ENCODE measurements at places on chromosomes 6 and 20.

DNA sequence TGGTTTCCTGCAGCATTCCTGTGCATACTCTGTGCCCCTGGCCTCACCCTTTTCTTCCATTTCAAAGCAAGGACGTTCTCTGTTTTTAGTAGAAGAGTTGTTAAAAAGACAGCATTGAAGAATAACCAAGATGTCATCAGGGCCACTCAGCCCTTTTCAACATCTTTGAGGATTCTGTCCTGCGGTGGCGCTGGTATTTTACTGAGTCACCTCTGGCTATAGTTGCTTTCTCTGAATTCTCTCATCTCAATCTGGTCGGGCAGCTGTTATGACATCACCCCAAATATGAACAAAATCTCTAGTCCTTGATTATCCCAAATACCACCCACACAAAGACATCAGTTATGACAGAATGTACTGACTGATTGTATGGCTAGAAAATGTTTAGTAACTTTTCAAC lies 204.2 kb downstream of the GRIK2 start:
- no peak overlapping the region for H3K27ac ChIP-seq
- DNase-seq: no peak
- H3K4me3 ChIP-seq: no peak overlapping the region
- peaks cover 4% of the 10 kb centered on the region for H3K4me1 ChIP-seq
- H3K36me3 ChIP-seq: no peaks in the 10 kb centered on the region
- no peaks in the 10 kb centered on the region for H3K27me3 ChIP-seq

GRCh38 chr6:134994431-134994830 lies 44.5 kb upstream of the ALDH8A1 start:
- no peaks in the 10 kb centered on the region for H3K36me3 ChIP-seq
- H3K4me3 ChIP-seq: no peak overlapping the region
- H3K27me3 ChIP-seq: no peaks in the 10 kb centered on the region
- DNase-seq: no peak
- no peaks in the 10 kb centered on the region for H3K4me1 ChIP-seq

DNA sequence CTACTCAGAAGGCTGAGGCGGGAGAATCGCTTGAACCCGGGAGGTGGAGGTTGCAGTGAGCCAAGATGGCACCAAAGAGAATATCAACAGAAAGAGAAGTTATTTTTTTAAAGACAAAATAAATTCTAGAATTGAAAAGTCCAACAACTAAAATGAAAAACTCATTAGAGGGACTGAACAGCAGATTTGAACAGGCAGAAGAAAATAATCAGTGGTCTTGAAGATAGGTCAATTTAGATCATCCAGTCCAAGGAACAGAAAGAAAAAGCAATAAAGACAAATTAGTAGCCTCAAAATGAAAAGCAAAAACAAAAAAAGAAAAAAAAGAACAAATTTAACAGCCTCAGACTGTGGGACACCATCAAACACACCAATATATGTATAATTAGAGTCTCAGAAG lies 6.0 kb downstream of the UQCC1 start:
- DNase-seq: no peak
- H3K4me3 ChIP-seq: no peak overlapping the region
- no peaks in the 10 kb centered on the region for H3K27me3 ChIP-seq
- no peak overlapping the region for H3K27ac ChIP-seq
- no peaks in the 10 kb centered on the region for H3K4me1 ChIP-seq

- no peaks in the 10 kb centered on the region for H3K27me3 ChIP-seq
- H3K27ac ChIP-seq: no peak overlapping the region
- peaks cover 41% of the 10 kb centered on the region for H3K36me3 ChIP-seq
- H3K4me3 ChIP-seq: no peak overlapping the region
Observed at GRCh38 chr6:37473364-37474095, 26.2 kb downstream of the CCDC167 start.

GRCh38 chr6:148351309-148351708 lies 8.7 kb downstream of the SASH1 start:
- no peaks in the 10 kb centered on the region for H3K36me3 ChIP-seq
- no peak overlapping the region for H3K4me3 ChIP-seq
- no peaks in the 10 kb centered on the region for H3K27me3 ChIP-seq
- H3K27ac ChIP-seq: no peak overlapping the region
- no peak for DNase-seq

GRCh38 chr6:141607956-141608355 lies 524.8 kb upstream of the GJE1 start:
- H3K36me3 ChIP-seq: no peaks in the 10 kb centered on the region
- no peak overlapping the region for H3K4me3 ChIP-seq
- H3K27me3 ChIP-seq: no peaks in the 10 kb centered on the region
- no peak for DNase-seq

GRCh38 chr6:125781314-125781868 lies 9.4 kb upstream of the NCOA7 start:
- no peaks in the 10 kb centered on the region for H3K27me3 ChIP-seq
- H3K27ac ChIP-seq: no peak overlapping the region
- no peaks in the 10 kb centered on the region for H3K36me3 ChIP-seq
- peak overlapping the region; percentile 79 for H3K4me3 ChIP-seq
- DNase-seq: no peak
- no peaks in the 10 kb centered on the region for H3K4me1 ChIP-seq

DNA sequence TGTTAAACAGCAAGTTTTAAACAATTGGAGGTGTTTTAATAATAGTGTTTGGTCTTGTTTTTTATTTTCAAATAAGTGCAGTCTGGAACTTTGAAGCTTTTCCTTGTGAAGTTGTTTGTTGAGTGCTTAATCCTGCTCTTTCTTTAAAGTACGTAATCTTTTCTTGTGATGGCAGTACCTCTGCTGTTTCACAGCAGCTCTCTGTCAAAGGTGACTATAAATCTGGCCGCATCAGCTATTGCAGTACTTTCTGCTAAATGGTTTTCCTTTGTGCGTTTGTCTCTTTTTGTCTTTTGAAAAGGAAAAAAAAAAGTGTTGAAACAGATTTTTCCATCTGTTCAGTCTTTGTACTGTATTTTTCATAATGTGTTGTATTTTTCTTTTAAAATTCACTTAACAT lies 12.7 kb downstream of the STXBP5 start:
- H3K36me3 ChIP-seq: no peaks in the 10 kb centered on the region
- H3K27me3 ChIP-seq: no peaks in the 10 kb centered on the region
- no peaks in the 10 kb centered on the region for H3K4me1 ChIP-seq

DNA sequence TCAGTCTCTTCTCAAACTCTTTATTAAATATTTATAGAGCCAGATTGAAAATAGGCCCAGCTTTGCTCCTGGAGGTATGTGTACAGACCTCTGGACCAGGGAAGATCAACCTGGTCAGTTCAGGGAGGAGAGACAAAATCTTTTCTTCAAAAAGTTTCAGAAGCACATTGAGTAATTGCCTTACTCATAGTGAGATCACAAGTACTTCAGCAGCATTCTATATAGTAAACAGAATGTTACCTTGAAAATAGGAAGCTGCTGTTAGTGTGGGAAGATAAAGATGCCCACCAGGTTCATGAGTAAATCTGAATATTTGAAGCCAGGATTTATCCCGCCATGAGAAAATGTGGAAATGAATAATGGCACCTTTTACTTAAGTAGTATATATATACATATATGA lies 665.9 kb upstream of the CITED2 start:
- H3K4me1 ChIP-seq: 0 out of 2 replicates have a peak, but pooled peaks cover 2% of the 10 kb centered on the region
- no peaks in the 10 kb centered on the region for H3K36me3 ChIP-seq
- H3K27me3 ChIP-seq: no peaks in the 10 kb centered on the region
- no peak overlapping the region for H3K4me3 ChIP-seq
- H3K27ac ChIP-seq: no peak overlapping the region

DNA sequence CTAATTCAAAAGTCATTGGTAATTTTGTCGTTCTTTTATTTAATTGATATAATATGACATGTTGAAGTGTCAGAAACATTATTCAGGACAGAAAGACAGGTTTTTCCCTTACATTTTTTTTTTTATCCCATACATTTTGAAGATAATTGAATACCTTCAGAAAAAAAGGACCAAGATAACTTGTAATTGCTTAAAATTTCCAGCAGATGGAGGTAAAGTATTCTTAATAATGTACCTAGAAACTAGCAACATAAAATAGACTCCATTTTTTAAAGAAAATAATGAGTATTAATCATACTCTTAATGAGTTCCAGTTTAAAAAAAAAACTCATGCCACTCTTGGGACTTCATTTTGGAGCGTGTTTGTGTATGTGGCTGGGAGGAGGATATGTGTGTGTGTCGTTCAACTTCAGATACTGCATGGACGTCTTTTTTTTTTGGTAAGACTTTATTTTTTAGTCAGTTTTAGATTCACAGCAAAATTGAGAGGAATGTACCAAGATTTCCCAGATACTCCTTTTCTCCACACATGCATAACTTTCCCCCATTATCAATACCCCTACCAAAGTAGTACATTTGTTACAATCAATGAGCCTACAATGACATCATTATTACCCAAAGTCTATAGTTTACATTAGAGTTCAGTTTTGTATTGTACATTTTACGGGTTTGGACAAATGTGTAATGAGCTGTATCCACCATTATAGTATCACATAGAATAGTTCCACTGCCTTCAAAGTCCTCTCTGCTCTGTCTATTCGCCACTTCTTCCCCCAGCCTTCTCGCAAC lies 79.4 kb downstream of the ROS1 start:
- H3K4me3 ChIP-seq: no peak overlapping the region
- H3K27ac ChIP-seq: no peak overlapping the region
- no peaks in the 10 kb centered on the region for H3K36me3 ChIP-seq
- H3K27me3 ChIP-seq: no peaks in the 10 kb centered on the region
- no peaks in the 10 kb centered on the region for H3K4me1 ChIP-seq

- H3K27me3 ChIP-seq: peaks cover 25% of the 10 kb centered on the region
- H3K4me1 ChIP-seq: peaks cover 16% of the 10 kb centered on the region
- H3K27ac ChIP-seq: no peak overlapping the region
Observed at GRCh38 chr20:38805958-38806854, 709 bp downstream of the PPP1R16B start.

DNA sequence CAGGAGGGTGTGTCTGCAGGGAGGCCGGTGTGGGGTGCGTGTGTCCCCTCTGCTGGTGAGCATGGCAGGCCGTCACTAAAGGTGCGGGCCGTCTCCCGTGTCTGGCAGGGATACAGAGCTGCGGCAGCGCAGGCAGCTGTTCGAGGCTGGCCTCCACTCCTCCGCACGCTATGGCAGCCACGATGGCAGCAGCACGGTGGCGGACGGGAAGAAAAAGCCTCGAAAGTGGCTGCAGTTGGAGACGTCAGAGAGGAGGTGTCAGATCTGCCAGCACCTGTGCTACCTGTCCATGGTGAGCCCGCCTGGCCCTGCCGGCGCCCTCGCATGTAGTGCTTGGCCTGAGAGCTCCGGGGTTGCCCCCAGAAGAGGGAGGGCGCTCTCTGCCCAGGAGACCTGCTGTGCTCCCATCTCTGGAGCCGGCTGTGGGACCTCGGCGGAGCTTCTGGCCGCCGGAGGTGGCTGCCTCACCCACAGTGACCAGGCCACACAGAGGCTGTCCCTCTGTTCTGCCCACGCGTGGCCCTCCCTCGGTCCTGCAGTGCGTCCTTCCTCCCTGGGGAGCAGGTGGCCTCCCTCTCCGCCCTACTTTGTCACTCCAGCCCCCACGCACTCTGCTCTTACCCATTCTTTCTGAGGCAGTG lies 149.6 kb downstream of the DTNBP1 start:
- H3K27ac ChIP-seq: no peak overlapping the region
- DNase-seq: no peak
- H3K4me1 ChIP-seq: no peaks in the 10 kb centered on the region
- H3K36me3 ChIP-seq: peaks cover 40% of the 10 kb centered on the region

DNA sequence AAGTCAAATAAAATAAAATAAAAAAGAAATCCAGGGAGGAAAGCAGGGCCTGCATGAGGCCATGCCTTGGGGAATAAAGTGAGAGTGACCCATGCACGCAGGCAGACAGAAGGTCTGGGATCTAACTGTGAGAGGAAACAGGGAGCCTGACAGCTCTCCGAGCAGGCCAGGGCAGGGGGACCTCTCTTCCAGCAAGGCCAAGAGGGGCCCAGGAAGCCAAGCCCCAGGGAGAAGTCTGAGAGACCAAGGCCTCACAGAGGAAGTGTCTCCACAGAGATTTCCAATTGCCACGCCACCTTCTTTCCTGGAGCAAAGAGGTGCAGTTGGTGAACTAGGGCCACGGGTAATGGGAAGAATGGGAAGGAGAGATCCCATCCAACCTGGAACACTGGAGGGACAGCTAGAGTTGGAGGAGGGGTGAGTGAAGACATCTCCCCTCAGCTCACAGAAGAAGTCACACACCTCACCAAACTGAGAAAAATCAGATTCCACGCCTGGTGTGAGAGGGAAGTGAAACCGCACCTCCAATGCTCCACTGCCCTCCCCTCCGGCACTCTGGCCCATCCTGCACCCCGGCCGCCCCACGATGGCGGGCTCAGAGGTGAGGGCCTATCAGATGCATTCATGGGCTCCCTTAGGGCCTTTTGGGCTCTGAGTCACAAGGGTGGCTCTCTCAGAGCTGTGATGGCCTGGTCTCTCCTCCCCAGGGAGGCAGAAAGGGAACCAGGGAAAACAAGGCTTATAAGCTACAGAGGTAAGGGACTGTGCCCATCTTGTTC lies 25.1 kb upstream of the TAF8 start:
- no peak overlapping the region for H3K4me3 ChIP-seq
- no peaks in the 10 kb centered on the region for H3K36me3 ChIP-seq
- H3K4me1 ChIP-seq: peaks cover 6% of the 10 kb centered on the region
- DNase-seq: no peak
- no peaks in the 10 kb centered on the region for H3K27me3 ChIP-seq

DNA sequence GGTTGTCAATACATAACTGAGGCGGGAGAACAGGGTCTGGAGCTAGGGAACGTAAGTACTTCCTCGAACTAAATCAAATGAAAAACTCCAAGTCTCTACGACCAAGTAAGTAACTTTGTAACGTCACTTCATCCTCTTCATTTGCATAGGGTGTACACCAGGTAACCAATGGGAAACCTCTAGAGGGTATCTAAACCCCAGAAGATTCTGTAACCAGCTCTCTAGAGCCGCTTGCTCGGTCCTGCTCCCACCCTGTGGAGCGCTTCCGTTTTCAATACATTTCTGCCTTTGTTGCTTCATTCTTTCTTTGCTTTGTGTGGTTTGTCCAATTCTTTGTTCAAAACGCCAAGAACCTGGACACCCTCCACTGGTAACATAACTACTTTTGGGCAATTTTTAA lies 133.5 kb upstream of the TMEM170B start:
- no peak overlapping the region for H3K27ac ChIP-seq
- no peaks in the 10 kb centered on the region for H3K36me3 ChIP-seq
- no peak for DNase-seq
- H3K27me3 ChIP-seq: no peaks in the 10 kb centered on the region
- peaks cover 2% of the 10 kb centered on the region for H3K4me1 ChIP-seq
